ENCODE measurements at places on chromosomes 13 and 19.

DNA sequence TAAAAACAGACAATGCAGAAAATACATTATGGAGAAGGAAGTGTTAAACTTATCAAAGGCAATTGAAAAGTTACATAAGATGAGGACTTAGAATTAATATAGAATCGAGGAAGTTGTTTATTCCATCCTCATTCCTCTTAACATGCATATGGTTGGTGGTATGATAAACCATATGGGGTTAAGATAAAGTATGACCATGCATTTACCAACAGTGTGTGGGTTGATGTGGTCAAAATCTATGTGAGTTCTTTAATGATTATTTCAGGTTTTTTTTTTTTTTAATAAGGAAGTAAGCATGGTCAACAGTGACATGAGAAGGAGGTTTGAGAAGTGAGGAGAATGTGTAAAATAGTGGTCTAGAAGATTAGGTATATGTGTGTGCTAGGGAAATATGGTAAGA is 94.5 kb downstream of the TDRD3 start:
- no peak for DNase-seq

- no peak for DNase-seq
These were observed 29.0 kb upstream of the CXCL17 start for GRCh38 chr19:42471554-42472249.

DNA sequence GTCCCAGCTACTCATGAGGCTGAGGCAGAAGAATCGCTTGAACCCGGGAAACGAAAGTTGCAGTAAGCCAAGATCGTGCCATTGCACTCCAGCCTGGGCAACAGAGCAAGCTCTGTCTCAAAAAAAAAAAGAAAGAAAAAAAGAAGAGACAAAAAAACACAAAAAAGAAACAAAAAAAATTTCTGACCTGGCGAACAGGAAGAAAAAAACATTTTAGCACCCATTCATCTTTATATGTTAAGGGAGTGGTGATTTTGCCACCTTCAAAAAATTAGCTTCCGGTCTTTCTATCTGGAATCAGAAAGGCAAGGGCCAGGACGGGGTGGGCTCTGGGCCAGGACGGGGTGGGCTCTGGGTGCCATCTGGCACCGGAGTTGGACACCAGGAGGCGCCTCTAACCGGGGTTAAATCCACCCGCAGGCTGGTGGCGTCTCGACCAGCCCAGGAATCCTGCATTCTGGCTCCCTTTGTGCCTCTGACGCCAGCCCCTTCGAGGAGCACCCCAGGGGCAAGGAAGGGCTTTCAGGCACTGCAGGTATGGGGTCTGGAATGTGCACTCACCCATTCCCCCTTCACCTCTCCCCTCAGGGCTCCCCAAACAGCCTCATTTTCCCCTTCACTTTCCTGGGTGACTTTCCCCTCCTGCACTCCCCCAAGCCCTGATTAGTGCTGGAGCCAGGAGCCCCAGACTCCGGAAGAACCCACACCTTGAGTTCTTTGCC is 10.4 kb upstream of the ZSWIM4 start:
- DNase-seq, result peak; percentile 77

DNA sequence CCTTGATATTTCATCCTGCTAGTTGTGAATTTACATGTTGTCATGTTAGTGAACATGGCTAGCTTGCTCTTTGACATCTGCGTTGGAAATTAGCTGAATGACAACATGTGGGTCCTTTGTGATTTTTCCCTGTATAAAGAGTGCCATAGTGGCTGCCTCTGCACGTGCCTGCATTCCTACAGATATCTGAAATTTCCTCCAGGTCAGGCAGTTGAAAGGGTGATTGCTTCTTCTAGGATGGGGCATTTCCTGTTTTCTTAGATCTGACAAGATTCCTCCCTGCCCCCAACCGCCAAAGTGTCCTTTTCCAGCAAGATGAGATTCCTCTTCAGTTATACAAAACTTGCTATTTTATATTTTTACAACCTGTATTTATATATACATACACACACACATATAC is 8.8 kb downstream of the ZNF525 start:
- no peak for DNase-seq

DNA sequence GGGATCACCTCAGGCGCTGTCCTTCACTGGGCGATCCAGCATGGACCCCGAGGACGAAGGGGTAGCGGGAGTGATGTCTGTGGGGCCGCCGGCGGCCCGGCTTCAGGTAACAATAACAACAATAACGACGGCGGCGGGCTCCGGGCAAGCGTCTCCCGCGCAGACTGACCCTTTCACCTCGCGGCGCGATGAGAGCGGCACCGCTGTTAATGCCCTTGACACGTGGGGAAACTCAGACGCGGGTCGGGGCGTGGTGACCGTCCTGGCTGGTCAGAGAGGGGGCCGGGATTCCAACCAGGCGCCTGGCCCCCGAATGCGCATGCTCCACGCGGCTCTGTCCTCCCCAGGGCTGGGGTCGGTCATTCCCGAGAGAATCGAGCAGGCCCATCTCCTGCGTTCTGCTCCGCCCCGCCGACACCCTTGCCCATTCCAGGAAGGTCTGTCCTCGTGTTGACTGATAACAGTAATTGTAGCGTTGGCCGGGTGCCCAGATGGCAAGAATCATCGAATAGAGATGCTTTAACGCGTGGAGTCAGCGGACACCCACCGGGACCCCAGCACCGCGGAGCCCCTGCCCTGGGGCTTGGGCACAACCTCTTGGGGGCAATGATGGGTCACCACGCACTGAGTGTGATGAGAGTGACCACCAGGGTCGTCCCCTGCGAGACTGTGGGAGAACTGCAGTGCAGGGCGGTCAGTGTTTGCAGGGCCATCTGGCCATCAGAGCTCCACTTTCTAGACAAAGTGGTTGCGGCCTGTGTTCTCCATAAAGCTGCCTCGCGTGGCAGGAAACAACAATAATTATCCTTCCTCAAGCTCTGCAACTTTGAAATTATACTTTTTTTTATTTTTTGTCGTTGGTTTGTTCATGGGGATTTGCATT is 528 bp downstream of the ZNF8 start:
- DNase-seq, result peak; percentile 81

DNA sequence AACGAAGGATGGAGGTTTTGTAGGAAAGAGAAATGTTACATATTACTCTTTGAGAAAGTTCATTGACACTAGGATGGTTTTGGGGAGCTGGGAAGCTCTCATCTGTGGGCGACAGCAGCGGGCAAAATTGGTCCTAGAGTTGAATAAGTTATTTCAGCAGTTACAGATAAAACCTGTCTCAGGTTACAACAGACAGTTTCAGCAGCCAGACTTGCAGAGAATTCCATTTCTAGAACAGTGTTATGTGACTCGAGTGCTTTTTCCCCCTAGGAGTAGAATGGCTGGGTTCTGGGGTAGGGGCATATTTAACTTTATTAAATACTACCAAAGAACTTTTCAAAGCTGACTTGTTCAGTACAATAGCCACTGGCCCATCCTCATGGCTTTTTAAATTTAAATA is 46.7 kb upstream of the UBL3 start:
- DNase-seq, result no peak

DNA sequence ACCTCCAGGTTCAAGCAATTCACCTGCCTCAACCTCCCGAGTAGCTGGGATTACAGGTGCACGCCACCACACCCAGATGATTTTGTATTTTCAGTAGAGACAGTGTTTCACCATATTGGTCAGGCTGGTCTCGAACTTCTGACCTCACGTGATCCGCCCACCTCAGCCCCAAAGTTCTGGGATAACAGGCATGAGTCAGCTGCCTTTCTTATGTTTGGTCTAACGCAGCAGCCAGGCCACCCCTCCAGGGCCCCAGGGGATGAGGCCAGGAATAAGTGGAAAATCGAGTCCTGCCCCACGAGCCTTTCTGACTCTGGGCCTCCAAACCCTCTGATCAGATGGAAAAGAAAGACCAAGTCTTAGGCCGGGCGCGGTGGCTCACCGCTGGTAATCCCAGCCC is 44.5 kb downstream of the CERS4 start:
- DNase-seq, result no peak

DNA sequence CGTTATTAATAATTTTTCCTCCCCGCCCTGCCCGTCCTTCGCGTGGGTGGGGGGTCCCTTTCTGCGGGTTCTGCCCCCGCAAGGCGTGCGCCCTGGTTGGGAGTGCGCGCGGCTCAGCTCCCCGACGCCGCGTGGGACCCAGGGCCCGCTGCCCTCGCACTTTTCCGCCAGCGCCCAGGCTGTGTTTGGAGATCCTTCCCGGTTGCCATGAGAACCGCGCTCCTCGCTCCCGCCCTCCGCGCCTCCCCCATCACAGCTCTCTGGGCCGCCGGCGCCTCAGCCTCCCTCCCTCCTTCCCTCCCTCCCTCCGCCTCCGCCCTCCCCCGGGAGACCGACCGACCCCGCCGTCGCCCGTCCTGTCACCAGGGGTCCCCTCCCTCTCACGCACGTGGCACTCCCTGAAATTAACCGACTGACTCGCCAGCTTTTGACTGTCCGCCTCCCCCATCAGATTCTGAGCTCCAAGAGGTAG is 2.4 kb upstream of the SSBP4 start:
- DNase-seq, result peak; percentile 97

DNA sequence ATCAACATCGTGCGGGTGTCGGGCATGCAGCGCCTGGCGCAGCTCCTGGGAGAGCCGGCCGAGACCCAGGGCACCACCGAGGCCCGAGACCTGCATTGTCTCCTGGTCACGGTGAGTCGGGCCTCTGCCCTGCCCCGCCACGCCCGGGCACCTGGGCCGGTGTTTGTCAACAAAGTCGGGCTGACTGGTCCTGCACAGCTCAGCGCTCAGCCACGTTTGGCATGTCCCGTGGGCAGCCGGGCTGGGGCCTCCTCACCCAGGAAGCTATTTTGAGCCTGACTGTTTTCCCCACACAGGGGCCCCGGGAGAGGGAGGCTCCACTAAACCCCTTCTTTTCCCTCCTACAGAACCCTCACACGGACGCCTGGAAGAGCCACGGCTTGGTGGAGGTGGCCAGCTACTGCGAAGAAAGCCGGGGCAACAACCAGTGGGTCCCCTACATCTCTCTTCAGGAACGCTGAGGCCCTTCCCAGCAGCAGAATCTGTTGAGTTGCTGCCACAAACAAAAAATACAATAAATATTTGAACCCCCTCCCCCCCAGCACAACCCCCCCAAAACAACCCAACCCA is 1.3 kb downstream of the GADD45B start:
- DNase-seq, result peak; percentile 47

- DNase-seq, result no peak
These were observed 79.6 kb downstream of the TEX26 start for GRCh38 chr13:31011901-31012654.

DNA sequence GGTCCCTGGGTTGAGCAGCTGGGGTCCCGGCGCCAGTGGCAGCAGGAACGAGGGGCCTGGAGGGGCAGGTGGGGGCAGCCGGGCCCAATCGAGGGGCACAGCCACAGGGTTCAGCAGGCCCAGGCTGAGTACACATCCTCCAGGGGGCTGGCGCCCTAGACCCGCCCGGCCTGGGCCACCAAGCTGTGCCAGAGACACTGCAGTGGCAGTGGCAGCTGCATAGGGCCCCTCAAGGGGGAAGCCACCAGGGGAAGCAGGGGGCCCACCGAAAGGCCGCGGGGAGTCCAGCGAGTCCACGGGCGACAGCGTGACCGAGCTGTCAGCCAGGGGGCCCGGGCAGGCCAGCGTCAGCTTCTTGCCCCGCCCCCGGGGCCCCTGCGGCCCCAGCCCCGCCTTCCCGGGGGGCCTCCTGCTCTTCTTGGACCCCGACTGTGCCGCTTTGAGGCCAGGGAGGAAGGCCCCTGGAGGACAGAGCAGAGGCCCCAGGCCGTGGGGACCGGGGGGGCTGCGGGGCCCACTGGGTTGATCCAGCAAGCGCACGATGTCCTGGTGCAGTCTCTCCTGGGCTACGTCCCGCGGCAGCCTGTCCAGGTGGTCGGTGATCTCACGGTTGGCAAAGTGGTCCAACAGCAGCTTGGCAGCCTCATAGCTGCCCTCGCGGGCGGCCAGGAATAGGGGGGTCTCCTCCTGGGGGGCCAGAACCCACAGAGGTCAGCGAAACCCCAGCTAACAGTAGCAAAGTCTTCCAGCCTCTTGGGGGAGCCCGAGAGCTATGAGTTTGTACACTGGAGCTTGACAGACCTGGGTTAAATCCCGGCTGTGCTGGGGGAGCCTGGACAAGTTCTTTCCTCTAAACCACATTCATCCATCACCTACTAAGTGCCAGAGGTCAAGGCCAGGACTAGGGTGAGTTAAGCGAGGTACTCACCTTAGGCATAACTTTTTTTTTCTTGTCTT is 39.5 kb downstream of the NOTCH3 start:
- no peak for DNase-seq

GRCh38 chr19:10648360-10648759 is 5.8 kb upstream of the ILF3 start:
- DNase-seq, result no peak

- DNase-seq, result peak; percentile 65
These were observed 337 bp upstream of the FXYD7 start for GRCh38 chr19:35142606-35143230.

DNA sequence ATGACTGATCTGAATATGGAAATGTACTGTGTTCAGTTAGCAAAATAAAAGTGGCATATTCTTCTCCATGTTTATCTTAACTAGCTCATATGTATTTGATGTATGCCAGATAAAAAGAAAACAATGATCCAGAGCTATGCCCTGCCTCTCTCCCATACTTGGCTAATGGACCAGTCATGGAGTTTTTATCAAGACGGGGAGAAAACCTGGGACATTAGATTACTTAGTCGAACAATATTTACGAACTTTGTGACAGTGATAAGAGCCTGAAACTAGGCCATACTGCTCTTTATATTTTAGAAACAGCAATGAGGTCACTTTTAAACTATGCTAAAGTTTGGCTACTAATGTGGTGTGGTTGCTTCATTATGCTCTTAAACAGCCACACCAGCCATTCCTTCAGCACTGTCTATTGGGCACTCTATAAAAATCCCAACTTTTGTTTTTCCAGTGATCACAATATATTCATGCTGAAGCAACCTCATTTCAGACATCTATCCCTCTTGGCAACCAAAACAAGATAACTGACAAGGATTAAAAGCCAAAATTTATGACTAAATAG is 265.0 kb downstream of the FGF14 start:
- DNase-seq, result no peak

- no peak for DNase-seq
These were observed 580.6 kb downstream of the LMO7 start for GRCh38 chr13:76216729-76217128.

GRCh38 chr19:39795001-39795400 is 16.3 kb downstream of the LEUTX start:
- no peak for DNase-seq

DNA sequence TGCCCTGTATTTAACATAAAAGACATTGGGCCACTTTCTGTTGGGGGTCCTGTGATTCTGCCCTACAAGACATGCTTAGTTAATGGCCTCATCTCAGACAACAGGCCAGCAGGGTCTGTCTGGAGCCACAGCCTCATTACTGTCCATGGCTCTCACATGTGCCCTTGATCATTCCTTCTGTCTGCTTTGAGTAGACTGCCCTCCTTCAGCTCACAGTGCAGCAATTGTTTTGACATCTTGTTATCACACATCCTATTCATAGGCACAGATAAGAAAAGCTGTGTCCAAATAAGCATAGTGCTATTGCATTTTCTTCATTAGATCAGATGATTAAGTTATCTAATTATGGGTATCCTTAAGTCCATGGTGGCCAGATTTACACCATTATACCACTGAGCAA is 127.9 kb downstream of the KCTD12 start:
- DNase-seq, result no peak

- DNase-seq, result peak; percentile 66
These were observed 129.5 kb downstream of the CYSLTR2 start for GRCh38 chr13:48783181-48783630.

GRCh38 chr19:7925171-7925851 is 624 bp downstream of the CTXN1 start:
- peak; percentile 86 for DNase-seq
